ENCODE measurements at places on chromosomes 11 and 22.

- no peak for DNase-seq
Measured at GRCh38 chr11:2582946-2583604, 116.7 kb downstream of the KCNQ1OT1 start.

DNA sequence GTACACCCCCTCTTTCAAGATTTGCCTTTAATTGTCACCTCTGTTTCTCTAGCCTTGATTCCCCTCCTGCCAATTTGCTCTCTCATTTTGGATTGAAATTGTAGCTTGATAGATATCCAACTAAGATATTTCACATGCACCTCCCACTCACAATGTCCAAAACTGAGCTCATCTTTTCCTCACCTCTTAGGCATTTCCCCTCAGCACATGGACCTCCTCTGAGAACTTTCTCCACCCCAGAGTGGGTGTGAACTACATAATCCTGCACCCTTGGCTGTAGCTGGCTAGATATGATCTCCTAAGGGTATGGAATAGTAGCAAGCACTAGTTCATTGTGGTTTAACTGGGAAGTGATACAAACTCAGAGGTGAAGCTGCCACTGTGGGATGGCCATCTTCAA is 91.5 kb upstream of the SESN3 start:
- no peak for DNase-seq

GRCh38 chr11:2989551-2989950 is 2.6 kb downstream of the NAP1L4 start:
- no peak for DNase-seq

DNA sequence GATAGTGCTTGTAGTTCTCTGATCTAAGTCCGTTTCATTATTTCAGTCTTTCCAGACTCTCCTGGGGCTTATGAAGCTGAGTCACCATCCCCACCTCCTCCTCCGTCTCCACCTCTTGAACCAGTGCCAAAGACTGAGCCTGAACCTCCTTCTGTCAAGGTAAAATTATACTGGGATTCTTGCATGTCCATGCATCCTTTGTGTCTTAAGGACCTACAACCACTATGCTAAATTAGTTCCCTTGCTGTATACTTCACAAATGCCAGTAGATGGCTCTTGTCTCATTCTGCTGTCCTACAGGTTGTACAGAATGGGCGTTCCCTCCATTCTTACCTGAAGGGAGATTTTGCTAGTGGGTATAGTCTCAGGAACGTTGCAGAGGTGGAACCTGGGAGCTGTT is 42.2 kb downstream of the POLD3 start:
- peak; percentile 40 for DNase-seq

DNA sequence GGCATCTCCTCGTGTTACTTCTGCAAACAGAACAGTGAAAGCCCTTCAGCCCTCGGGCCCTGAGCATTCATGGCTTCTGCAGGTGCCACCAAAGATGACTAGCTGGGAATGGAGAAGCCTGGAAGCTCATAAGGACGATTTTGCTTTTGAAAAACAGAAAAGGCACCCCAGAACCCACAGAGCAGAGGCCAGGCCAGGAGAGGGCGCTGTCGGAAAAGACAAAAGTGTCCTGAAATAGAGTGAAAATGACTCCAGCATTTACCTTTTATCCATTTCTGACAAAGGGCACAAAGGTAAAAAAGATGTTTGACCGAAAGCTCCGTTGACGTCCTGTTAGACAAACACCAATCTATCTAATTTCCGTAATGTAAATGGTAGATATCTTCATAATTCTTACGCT is 37.6 kb downstream of the ZNF195 start:
- no peak for DNase-seq

GRCh38 chr11:492427-493226 is 14.4 kb downstream of the RNH1 start:
- peak; percentile 30 for DNase-seq

- DNase-seq = peak; percentile 60
Measured at GRCh38 chr11:120121914-120122473, 15.9 kb downstream of the TRIM29 start.

DNA sequence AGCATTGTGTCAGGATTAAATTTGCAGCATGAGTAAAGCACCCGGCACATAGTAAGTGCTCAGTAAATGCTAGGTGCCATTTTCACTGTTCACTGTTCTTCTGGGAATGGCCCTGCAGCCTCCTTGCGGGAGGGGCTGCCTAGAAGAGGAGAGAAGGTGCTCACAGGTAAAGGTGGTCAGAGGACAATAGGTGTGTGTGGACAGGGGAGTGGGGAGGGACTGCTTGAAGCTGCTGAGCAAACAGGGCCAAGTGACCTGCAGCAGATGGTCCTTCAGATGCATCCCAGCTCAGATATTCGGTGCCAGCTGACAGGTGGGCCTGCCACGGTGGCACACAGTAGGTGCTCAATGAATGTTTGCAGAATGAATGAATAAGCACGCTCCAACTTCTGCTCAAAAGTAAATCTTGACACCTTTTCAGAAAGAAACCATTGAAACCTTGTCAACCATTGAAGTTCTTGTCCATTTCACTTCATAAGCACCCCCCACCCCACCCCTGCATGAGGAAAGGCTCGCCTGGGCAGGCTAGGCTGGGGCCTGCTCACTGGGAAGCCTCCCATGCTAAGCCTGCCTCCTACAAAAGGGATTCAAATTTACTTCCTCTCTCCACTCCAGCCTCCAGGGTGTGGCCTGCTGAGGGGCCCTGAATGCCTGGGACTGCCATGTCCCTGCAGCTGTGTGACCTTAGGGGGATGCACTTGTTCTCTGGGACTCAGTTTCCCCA is 1.6 kb downstream of the KIAA0930 start:
- DNase-seq = no peak

- no peak for DNase-seq
Measured at GRCh38 chr11:13278609-13279486, 1.3 kb downstream of the BMAL1 start.

- no peak for DNase-seq
Measured at GRCh38 chr11:121588747-121589146, 136.0 kb upstream of the SORL1-AS1 start.

GRCh38 chr22:35479985-35480550 is 60.6 kb upstream of the RASD2 start:
- DNase-seq = peak; percentile 66

GRCh38 chr22:19182472-19183157 is 4.1 kb upstream of the SLC25A1 start:
- no peak for DNase-seq

- DNase-seq = no peak
Measured at GRCh38 chr22:46662226-46662625, 42.0 kb downstream of the GRAMD4 start.

GRCh38 chr11:43895601-43896000 is 15.0 kb downstream of the ALKBH3 start:
- DNase-seq = no peak

DNA sequence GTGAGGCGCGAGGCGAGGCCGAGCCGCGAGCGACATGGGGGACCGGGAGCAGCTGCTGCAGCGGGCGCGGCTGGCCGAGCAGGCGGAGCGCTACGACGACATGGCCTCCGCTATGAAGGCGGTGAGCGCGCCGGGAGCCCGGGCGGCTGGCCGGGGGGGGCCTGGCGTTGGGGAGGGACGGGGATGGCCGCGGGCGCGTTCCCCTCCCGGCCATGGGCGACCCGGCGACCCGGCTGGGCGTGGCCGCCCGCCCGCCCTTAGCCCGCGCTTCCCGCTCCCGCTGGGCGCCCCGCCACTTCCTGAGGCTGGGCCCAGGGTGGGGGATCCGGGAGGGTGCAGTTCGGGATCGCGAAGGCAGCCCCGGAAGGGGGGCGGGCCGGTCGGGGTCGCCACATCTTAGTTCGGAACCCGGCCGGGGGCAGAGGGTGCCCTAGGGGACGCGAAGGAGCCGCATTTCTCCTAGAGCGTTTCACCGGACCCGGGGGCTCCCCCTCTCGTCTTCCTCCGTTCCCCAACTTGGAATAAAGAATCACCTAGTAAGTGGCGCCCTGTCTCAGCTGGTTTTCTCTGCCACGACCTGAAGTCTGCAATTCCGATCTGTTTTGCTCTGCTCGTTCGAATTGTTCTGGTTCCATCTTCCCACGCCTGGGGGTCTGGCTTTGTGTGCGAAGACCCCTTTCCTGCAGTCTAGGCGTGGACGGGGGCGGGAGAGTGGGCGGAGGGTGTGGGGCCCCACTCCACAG is 536 bp downstream of the YWHAH start:
- no peak for DNase-seq

- no peak for DNase-seq
Measured at GRCh38 chr11:79097246-79097875, 343.5 kb downstream of the TENM4 start.

DNA sequence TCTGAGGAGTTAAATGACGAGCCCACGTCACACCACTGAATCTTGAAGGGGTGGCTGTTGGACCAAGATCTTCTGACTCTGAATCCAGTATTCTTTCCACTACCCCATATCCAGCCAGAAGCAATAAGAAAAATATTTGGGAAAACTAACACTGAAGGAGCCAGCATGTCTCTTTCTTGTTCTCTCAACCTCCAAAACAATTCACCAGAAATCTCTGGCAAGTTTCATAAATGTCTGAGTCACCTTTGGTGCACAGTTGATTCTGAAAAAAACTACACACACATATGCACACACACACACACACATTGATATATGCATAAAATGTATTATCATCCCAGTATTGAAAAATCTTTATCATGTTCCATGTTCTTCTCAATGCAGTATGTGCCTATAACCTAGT is 104.3 kb upstream of the BLID start:
- DNase-seq = no peak

DNA sequence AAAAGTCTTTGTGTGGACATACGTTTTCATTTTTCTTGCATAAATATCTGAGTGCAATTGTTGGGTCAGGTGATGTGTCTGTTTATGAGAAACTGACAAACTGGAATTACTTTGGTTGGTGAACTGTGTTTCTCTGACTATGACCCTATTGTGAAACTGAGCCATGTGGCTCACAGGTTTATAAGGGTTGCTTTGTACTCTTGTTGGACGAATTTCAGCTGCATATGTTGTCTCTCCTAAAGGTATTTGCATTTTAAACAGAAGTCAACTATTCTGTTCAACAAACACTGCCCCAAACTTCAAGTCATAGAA is 34.4 kb upstream of the RASD2 start:
- no peak for DNase-seq

GRCh38 chr11:44947114-44947513 is 3.6 kb downstream of the TP53I11 start:
- no peak for DNase-seq

GRCh38 chr11:36345535-36346141 is 49.5 kb downstream of the PRR5L start:
- DNase-seq = no peak

- DNase-seq = no peak
Measured at GRCh38 chr11:27309046-27309445, 54.0 kb downstream of the CCDC34 start.

GRCh38 chr11:116829525-116830183 is at the start of gene APOC3:
Gene APOC3, plus strand, starts transcription at chr11:116829907. Its CDS starts 676 bp downstream, at chr11:116830583.
- DNase-seq = no peak

- DNase-seq = peak; percentile 70
Measured at GRCh38 chr11:65637794-65638419, at the start of gene SIPA1. Gene SIPA1, plus strand, starts transcription at chr11:65638101. Its CDS starts 2,821 bp downstream, at chr11:65640922.

Measured in Caki2 (cell line).